ENCODE measurements at places on chromosomes 16 and 17. TPM values are rescaled to one million over a fixed set of nuclear protein-coding genes. Genes with fewer than 3 reads are reported as not detected.

TBC1D26 gene
- not detected for total RNA-seq

ZNF624 gene
- total RNA-seq = 4.7 TPM

HSPB9 gene
- total RNA-seq = not detected

SEZ6L2 gene
- not detected for total RNA-seq
